ENCODE measurements at places on chromosomes 11 and 22. TPM values are rescaled to one million over a fixed set of nuclear protein-coding genes. Genes with fewer than 3 reads are reported as not detected.
A peak's percentile ranks its signal among the peaks of the same experiment; 100 is the strongest.

GRCh38 chr11:71197096-71197495 is 55.3 kb downstream of the SHANK2 start:
- no peaks in the 10 kb centered on the region for H3K36me3 ChIP-seq
- H3K4me3 ChIP-seq = no peak overlapping the region
- H3K27ac ChIP-seq = no peak overlapping the region
- H3K27me3 ChIP-seq = no peaks in the 10 kb centered on the region

DNA sequence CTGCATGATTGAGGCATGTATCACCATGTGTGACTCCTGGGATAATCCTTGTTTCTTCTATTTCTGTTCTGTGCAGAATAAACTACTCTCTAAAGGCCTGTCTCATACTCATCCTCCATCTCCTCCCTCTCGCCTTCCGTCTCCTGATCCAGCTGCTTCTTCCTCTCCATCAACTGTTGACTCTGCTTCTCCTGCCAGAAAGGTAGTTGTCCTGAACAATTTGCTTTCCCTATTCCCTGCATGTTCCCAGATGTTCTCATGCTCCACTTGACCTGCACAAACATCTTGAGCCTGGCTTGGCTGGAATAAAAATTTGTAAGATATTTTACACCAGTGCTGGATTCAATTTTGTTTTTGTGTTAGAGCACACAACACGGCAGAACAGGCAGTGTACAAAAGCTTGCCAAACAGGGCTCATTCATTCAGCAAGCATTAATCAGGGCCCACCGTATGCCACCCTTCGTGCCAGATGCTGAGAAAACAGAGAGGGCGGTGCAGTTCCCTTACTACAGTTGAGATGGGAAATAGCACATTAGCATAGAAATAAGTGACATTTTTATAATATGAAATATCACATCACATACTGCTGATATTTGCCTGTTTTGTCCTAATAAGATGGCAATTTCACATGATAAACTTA is 133.3 kb upstream of the PARVA start:
- H3K4me3 ChIP-seq = no peak overlapping the region
- H3K4me1 ChIP-seq = peaks cover 62% of the 10 kb centered on the region
- peak overlapping the region; percentile 98 for H3K27ac ChIP-seq
- H3K36me3 ChIP-seq = peaks cover 68% of the 10 kb centered on the region

Gene TSGA10IP
- total RNA-seq = not detected

DNA sequence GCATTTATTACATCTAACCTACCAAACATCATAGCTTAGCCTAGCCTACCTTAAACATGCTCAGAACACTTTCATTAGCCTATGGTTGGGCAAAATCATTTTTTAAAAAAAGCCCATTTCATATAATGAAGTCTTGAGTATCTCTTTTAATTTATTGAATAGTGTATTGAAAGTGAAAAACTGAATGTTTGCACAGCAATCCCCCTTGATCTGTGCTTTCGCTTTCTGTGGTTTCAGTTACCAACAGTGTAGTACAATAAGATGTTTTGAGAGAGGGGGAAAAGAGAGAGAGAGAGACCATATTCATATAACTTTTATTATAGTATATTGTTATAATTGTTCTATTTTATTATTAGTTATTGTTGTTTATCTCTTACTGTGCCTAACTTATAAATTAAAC is 8.4 kb upstream of the MAP6 start:
- no peaks in the 10 kb centered on the region for H3K4me1 ChIP-seq
- no peak overlapping the region for H3K27ac ChIP-seq
- H3K27me3 ChIP-seq = no peaks in the 10 kb centered on the region
- no peak overlapping the region for H3K4me3 ChIP-seq
- DNase-seq = no peak

Gene CNTF
- 4.7 TPM for total RNA-seq

DNA sequence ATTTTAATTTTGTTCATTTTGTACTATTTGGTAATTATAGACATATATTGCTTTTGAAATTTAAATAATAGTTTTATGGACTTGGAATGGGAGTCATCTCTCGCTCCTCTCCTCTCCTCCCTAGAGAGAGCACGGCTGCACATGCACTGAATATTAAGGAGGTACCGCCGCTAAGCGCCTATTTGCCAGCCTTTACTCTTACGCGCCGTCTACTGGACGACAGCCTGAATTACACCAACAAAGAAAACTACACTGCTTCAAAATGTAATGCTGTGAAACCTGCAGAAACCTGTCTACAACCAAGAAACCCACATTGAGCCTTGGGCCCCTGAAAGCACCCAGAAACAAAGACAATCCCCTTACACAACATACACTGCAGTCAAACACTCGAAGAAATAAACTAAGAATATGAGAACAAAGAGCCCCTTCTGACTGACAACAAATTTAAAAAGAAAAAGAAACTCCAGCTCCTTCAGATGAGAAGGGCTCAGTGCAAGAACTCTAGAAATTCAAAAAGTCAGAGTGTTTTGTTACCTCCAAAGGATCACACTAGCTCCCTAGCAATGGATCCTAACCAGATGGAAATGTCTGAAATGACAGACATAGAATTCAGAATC is 737.2 kb downstream of the LRRC4C start:
- H3K27me3 ChIP-seq = no peaks in the 10 kb centered on the region
- DNase-seq = no peak

DNA sequence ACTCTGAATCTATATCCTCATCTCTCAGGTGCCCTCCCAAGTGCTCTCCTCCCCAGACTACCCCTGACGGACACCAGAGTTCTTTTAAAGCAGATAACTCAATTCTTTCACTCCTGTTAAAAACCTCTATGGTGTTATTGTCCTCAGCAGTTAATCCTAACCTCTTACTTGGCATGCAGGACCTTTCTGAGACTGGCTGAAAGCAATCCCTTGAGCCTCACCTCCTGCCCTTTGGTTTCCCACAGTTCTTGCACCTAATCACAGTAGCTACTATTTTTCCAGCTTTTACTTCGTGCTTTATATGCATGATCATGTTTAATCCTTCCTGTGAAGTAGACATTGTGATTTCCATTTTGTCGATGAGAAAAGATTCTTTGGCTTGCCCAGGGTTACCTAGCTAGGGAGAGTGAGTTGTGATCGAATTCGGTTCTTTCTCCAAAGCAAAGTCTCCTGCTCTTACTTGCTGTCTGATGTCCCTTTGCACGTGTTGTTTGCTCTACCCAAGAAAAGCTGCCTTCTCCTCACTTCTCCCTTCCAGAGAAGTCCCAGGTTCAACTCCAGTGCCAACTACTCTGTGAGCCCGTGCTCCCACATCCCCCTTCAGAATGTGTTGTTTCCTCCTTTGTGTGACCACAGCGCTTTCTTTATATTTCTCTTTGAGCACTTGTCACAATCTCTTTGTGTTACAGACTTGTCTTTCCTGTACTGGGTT is 2.1 kb downstream of the UBE2L3 start:
- H3K4me3 ChIP-seq = peak overlapping the region; percentile 3
- no peak for DNase-seq
- H3K27ac ChIP-seq = no peak overlapping the region
- H3K27me3 ChIP-seq = no peaks in the 10 kb centered on the region

- no peaks in the 10 kb centered on the region for H3K27me3 ChIP-seq
- H3K27ac ChIP-seq = no peak overlapping the region
- no peak for DNase-seq
- H3K4me3 ChIP-seq = no peak overlapping the region
- H3K4me1 ChIP-seq = no peaks in the 10 kb centered on the region
Observed at GRCh38 chr22:46860562-46860961, 98.1 kb downstream of the TBC1D22A start.

Gene OR52A5
- total RNA-seq = not detected

Gene APBB1
- 40.0 TPM for total RNA-seq

GRCh38 chr11:78898266-78898775 is 323.7 kb upstream of the NARS2 start:
- no peak overlapping the region for H3K27ac ChIP-seq
- no peak overlapping the region for H3K4me3 ChIP-seq
- H3K4me1 ChIP-seq = no peaks in the 10 kb centered on the region
- no peaks in the 10 kb centered on the region for H3K36me3 ChIP-seq

DNA sequence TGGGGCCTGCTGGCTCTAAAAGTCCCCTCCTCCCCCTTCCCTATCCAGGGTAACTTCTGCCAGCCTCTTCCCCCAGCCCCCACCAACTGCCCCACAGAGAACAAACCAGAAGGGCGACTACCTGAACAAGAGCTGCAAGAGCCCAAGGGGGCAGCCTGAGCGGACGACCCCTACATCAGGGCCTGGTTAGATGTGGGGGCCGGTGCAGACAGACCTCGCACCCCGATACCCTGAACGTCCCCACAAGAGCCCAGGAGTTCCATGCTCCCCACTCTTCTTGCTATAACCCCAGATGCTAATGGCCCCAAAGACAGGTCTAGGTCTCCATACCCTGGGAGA is 20.7 kb downstream of the SUN2 start:
- H3K36me3 ChIP-seq = peaks cover 80% of the 10 kb centered on the region
- DNase-seq = no peak
- no peak overlapping the region for H3K4me3 ChIP-seq
- no peaks in the 10 kb centered on the region for H3K27me3 ChIP-seq

DNA sequence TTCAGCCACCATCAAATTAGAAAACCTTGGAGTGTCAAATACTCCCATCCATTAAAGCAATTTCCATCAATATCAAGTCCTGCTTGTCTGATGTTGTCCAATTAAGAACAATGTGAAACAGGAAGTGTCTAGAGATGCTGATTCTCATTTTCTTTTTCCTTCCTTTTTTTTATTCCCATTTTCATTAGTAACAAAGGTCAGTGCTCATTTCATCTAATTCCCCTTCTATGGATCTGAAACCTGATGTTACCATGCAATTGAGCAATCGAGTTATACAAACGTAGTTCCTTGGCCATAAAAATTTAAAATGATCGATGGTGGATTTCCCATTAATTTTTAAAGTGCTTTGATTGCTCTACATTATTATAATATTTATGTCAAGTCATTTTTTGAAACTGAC is 330.6 kb upstream of the ZC3H12C start:
- no peak overlapping the region for H3K4me3 ChIP-seq
- H3K27me3 ChIP-seq = no peaks in the 10 kb centered on the region
- H3K27ac ChIP-seq = no peak overlapping the region
- H3K36me3 ChIP-seq = no peaks in the 10 kb centered on the region

Gene DGKZ
- 68.2 TPM for total RNA-seq

DNA sequence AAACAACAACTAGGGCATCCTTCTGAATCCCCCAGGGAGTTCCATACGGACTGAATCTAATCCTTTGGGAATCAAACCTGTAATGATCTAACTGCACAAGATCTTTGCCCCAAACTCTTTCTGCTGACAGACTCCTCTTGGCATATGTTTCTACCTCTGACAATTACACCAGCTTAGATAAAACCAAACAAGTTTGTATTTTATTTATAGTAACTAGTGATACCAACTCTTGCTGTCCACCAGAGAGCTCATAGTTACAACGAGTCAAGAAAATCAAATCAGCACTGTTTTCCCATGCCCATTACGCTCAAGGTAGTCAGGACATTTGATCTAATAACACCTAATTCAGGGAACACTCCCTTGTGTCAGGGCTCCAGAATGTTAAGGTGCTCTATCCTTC is 972.0 kb downstream of the NTM start:
- no peaks in the 10 kb centered on the region for H3K4me1 ChIP-seq
- H3K27ac ChIP-seq = no peak overlapping the region
- no peak overlapping the region for H3K4me3 ChIP-seq
- no peaks in the 10 kb centered on the region for H3K27me3 ChIP-seq

Gene CELSR1
- 6.7 TPM for total RNA-seq

- H3K4me1 ChIP-seq = no peaks in the 10 kb centered on the region
- H3K27me3 ChIP-seq = peaks cover 3% of the 10 kb centered on the region
- H3K4me3 ChIP-seq = no peak overlapping the region
- no peak for DNase-seq
Observed at GRCh38 chr11:2240834-2241233, 29.6 kb downstream of the ASCL2 start.

Gene IL17REL
- total RNA-seq = not detected

- no peak overlapping the region for H3K27ac ChIP-seq
- DNase-seq = no peak
- H3K36me3 ChIP-seq = no peaks in the 10 kb centered on the region
- peaks cover 4% of the 10 kb centered on the region for H3K4me1 ChIP-seq
- peak overlapping the region; percentile 74 for H3K4me3 ChIP-seq
Observed at GRCh38 chr11:129750343-129751292, 65.0 kb upstream of the TMEM45B start.

DNA sequence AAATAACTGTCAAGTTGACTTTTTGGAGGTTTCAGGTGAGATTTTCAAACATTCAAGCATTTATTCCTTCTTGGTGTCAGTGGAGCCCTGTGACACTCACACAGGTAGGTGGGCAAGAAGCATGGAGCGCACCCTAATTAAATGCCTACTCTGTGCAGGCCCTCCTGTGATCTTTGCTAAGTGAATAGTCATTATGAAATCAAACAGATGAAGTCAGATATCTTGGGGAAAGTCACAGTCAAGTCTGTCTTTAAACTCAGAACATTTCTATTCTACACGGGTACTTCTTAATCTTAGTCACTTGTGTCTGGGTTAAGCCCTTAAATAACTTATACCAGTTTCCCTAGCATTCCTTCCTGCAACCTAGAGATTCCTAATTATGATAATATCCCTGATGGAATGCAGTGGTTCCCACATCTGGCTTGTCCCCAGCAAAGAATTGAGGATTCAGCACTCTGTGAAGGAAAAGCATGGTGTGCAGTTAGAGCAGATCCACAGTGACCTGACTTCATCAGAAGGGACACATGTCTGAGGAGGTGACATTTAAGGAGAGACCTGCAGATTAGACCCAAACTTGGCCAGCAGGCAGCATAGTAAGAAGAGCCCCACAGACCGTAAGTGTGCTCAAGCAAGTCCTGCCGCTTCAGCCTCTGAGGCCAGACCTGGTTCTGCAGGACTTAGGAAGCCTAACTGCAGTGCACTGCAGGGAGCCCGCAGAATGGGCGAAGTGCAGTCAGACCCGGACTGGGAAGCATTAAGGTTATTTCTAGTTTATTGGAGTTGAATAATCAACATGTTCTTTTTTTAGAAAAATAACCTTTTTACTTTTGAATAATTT is 85.3 kb upstream of the GAL start:
- H3K36me3 ChIP-seq = peaks cover 69% of the 10 kb centered on the region
- no peak for DNase-seq
- H3K27me3 ChIP-seq = no peaks in the 10 kb centered on the region
- no peak overlapping the region for H3K4me3 ChIP-seq
- no peak overlapping the region for H3K27ac ChIP-seq
- H3K4me1 ChIP-seq = no peaks in the 10 kb centered on the region

DNA sequence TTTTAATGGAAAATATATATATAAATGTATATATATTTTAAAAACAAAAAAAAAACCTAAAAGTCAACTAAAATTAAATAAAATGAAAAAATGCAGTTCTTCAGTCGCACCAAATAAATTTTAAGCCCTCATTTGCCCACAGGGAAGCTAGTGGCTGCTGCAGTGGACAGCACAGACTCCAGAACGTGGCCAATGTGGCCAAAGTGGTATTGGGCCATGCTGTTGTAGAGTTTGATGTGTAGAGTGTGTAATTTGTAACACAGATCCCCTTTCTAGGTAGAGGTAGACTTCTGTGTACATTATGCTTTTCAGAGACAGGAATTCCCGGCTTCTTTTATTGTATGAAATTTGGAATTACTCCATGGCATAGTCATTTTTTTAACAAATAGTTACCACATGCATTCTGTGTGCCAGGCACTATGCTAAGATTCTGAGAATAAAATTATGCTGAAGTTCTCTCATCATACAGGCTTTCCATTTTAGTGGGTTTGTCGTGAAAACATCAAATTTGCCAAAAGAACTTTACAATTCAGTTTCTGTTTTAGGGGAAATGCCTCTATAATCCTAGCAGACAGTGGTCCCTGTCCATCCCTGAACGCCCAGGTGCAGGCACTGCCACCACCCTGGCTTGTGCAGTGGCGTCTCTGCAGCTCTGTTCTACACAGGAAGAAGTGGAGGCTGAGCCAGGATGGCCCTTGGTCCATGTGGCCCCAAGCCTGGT is 68.5 kb downstream of the MED15 start:
- no peak for DNase-seq
- peaks cover 41% of the 10 kb centered on the region for H3K36me3 ChIP-seq
- H3K4me3 ChIP-seq = no peak overlapping the region
- H3K27me3 ChIP-seq = no peaks in the 10 kb centered on the region

Measured in thoracic aorta (tissue), 2 donors.